NCI-H1436 (cell line): ENCODE measurements at places on chromosomes 5 and 9.

- no peak for DNase-seq
Observed at GRCh38 chr9:136757751-136758140, 297 bp downstream of the LCN8 start.

DNA sequence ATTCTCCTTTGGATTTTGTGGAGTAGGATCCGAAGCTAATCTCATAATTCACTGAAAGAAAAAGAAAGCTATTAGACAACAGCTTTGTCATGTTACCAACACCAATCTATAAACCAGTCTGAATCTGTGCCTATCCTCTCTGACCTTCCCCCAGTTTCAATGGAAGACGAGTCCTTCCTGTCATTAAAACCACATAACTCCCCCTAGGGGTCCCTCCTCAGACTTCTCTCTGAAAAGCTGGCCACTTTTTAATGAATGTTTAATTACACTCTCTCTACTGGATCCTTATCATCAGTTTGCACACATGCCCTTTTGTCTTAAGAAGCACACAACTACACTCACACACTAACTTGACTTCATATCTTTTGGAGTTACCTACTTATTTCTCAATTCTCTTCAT, 98.0 kb upstream of the TSLP start:
- no peak for DNase-seq

- DNase-seq: no peak
Observed at GRCh38 chr5:83919071-83920041, 198.7 kb upstream of the HAPLN1 start.

GRCh38 chr5:135678640-135679268, 100.0 kb upstream of the CXCL14 start:
- no peak for DNase-seq

GRCh38 chr5:10151656-10152055, 98.0 kb downstream of the ATPSCKMT start:
- no peak for DNase-seq

DNA sequence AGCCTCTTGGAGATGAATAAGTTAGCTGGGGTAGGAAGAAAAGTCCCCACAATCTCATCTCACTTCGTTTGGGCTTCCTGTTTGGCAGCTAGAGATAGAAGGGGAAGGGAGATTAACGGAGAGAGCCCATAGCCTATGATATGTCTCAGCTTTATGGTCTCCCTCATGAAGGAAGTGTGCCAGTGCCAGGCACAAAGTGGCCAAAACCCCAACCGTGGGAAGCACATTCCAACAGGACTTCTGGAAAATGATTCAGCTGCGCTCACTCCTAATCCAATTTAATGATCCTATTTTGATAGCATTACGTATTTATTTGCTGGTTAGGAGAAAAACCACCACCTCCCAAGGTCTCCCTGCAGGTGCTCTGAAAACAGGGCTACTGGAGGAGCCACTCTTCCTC, 303.1 kb upstream of the CLINT1 start:
- DNase-seq: no peak
